ENCODE measurements at places on chromosomes 16 and 17.
A peak's percentile ranks its signal among the peaks of the same experiment; 100 is the strongest.

GRCh38 chr17:17191961-17192381, 14.2 kb downstream of the PLD6 start:
- H3K27me3 ChIP-seq: no peaks in the 10 kb centered on the region
- H3K27ac ChIP-seq: no peak overlapping the region
- no peaks in the 10 kb centered on the region for H3K4me1 ChIP-seq
- no peak for DNase-seq
- H3K36me3 ChIP-seq: peaks cover 31% of the 10 kb centered on the region

- H3K36me3 ChIP-seq: peaks cover 71% of the 10 kb centered on the region
- no peaks in the 10 kb centered on the region for H3K4me1 ChIP-seq
- no peaks in the 10 kb centered on the region for H3K27me3 ChIP-seq
- no peak for DNase-seq
- H3K27ac ChIP-seq: no peak overlapping the region
These were observed 19.9 kb upstream of the GHDC start for GRCh38 chr17:42214156-42214555.

- no peak overlapping the region for H3K4me3 ChIP-seq
- no peak overlapping the region for H3K27ac ChIP-seq
These were observed 24.9 kb downstream of the GSE1 start for GRCh38 chr16:85637808-85638647.

- H3K36me3 ChIP-seq: peaks cover 17% of the 10 kb centered on the region
- H3K4me1 ChIP-seq: peaks cover 37% of the 10 kb centered on the region
- no peak overlapping the region for H3K4me3 ChIP-seq
These were observed 32.9 kb downstream of the CPSF4L start for GRCh38 chr17:73228748-73229236.

DNA sequence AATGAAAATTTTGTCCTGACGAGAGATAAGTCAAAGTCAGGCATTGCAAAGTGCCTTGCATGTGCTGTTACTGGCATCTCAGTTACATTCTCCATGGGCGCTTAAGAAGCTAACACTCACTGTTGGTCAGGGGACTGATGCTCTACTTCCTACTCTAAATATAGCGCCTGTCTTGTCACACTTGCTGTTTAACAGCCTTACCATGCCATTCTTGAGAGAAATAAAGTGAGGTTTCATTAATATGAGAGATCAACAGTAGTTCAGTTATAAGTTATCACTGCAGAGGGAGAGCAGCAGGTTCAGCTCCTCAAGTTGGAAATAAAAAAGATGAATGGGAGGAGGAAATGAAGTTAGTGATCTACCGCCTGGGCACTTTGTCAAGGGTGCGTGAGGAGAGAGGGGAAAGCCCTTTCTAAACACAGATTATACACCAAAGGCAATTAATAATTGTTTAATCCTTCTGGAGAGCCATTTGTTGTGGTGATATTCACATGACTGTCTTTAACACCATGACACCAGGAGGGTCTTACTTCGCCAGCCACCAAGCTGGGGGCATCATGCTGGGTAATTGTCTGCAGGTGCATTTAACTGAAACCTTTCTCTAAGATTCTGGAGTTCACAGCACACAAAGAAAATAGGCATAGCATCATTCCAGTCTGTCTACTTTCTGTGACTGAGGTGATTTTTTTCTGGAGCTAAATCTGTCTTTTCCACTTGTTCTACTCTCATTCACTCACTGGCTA, 568.7 kb upstream of the HSBP1 start:
- no peaks in the 10 kb centered on the region for H3K4me1 ChIP-seq
- DNase-seq: no peak
- no peaks in the 10 kb centered on the region for H3K27me3 ChIP-seq
- no peaks in the 10 kb centered on the region for H3K36me3 ChIP-seq

DNA sequence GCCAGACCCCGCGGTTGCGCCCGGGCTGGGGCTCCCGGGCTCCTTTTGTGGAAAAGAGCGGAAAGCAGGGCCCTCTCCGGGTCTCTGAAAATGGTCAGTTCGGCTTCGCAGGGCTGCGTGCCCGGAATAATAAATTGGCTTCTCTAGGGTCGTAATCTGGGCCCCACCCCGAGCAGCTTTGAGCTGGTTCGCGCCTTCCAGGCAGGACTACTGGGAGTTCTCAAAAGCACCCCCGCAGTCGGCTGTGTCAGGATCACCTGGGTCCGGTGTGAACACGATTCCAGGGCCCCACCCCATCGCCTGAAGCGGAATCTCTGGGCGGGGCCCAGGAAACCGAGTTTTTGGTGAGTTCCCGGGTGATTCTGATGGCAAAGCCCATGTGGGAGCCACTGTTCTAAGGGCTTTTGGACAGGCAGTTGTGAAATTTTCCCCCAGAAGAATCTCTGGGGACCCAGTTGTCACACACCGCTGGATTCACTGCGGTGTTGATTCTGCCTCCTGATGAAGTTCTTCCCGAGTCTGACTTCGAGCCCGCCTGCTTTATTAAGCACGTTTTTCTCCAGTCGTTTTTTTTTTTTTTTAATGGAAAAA, 77.0 kb downstream of the MRC2 start:
- DNase-seq: no peak
- peaks cover 24% of the 10 kb centered on the region for H3K27me3 ChIP-seq
- no peaks in the 10 kb centered on the region for H3K36me3 ChIP-seq
- no peak overlapping the region for H3K27ac ChIP-seq
- peak overlapping the region; percentile 53 for H3K4me3 ChIP-seq

DNA sequence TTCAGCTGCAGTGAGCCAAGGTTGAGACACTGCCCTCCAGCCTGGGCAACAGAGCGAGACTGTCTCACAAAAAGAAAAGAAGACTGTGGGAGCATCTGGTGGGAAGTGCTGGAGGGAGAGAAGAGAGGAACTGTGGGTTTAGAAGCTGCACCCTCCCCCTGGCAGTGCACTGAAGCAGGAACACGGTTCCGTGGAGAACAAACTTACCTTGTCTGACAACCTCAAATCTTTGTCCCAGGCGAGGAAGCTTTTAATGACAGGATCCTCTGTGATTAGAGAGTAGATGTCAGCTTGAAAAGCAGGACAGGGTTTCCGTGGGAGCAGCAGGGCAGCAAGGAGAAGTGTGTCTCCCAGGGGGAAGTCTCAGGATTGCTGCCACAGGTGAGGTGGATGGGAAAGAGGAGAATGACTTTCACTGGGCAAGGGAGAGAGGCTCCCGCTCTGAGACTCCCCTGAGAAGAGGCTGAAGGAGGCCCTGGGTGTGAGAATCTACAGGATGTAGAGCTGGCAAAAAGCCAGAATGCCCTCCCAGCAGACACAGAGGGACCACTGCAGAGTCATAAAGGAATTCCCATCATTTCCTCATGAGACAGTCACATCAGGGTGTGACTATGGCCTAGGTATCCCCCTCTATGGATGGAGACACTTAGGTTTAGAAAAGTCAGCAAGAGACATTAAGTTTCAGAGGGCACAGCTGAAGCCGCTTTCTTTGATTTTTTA, 22.9 kb downstream of the PRR11 start:
- no peak overlapping the region for H3K27ac ChIP-seq
- H3K4me3 ChIP-seq: no peak overlapping the region
- no peak for DNase-seq
- no peaks in the 10 kb centered on the region for H3K4me1 ChIP-seq
- H3K36me3 ChIP-seq: peaks cover 74% of the 10 kb centered on the region

GRCh38 chr16:52368859-52369258, 178.1 kb downstream of the TOX3 start:
- H3K27me3 ChIP-seq: no peaks in the 10 kb centered on the region
- no peak overlapping the region for H3K27ac ChIP-seq
- H3K36me3 ChIP-seq: no peaks in the 10 kb centered on the region

DNA sequence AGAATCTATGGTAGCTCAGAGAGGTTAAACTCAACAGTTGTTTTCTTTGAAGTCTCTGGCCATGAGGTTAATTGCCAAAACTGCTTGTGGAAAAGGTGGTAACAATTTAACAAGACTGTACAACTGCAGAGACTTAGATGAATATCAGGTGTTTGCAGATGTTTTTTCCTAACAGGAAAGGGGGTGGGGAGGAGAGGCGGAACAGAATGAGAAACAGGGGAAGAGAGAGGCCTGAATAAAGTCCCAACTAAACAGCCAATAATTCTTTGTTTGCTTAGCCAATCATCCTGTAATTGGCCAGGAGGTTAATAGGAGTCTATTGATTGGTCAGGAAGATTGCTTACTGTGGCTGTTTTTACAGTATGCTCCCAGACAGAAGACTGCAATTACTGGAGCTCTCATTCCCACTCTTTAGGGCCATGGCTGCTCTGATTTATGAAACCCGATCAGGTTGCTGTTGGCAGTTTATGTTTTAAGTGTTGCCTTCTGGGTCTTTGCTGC, 249.7 kb upstream of the TBX2 start:
- H3K27me3 ChIP-seq: no peaks in the 10 kb centered on the region
- 0 out of 2 replicates have a peak overlapping the region, but pooled peaks have one; percentile 5 for H3K27ac ChIP-seq
- H3K4me3 ChIP-seq: no peak overlapping the region
- DNase-seq: peak; percentile 49
- H3K4me1 ChIP-seq: peaks cover 24% of the 10 kb centered on the region

- no peak overlapping the region for H3K27ac ChIP-seq
- H3K27me3 ChIP-seq: no peaks in the 10 kb centered on the region
- no peaks in the 10 kb centered on the region for H3K4me1 ChIP-seq
- no peak for DNase-seq
- no peak overlapping the region for H3K4me3 ChIP-seq
These were observed 323.0 kb upstream of the TBX2 start for GRCh38 chr17:61076621-61077031.

DNA sequence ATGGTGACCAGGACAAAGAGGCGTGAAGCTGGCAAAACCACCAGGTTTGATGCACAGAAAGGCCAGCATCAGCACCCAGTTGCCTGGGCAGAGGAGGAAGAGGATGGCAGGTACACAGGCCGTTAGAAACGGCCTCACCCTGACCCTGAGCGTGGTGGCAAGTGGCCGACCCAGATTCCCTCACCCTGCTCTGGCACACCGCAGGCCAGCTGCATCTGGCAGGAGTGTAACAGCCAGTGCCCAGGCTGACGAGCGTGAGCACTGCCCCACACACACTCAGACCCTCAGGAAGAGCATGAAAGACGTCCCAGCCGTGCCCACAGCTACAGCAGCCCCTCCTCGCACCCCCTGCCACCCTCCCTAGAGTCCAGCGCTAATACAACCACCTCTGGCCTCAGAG, 82.0 kb downstream of the ANKRD11 start:
- H3K4me1 ChIP-seq: peaks cover 10% of the 10 kb centered on the region
- H3K27ac ChIP-seq: peak overlapping the region; percentile 20
- no peaks in the 10 kb centered on the region for H3K27me3 ChIP-seq
- peaks cover 45% of the 10 kb centered on the region for H3K36me3 ChIP-seq
- H3K4me3 ChIP-seq: no peak overlapping the region
- DNase-seq: no peak
